ENCODE measurements at places on chromosomes 3 and 15.
A peak's percentile ranks its signal among the peaks of the same experiment; 100 is the strongest.

GRCh38 chr15:101016581-101016980 is 97.4 kb downstream of the LRRK1 start:
- no peak for DNase-seq

DNA sequence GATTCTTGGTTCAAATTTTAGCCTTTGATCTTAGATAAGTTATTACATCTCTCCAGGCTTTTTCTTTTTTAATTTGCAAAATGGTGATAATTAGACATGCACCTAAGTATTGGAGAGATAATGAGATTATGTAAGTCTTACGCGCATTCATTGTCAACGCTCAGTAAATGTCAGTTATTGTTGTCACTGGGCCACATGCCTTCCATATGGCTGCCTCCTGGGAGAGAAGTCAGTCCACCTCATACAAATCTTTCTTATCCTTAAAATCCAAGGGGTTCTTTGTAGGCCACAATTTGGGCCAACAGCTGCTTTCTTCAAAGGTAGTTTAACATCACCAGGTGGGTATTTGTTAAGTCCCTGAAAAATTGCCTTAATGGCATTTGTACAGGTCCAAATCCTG is 25.5 kb upstream of the PTPRG start:
- DNase-seq, result no peak

- no peak for DNase-seq
Measured at GRCh38 chr3:149658744-149659497, 1.1 kb upstream of the WWTR1 start.

DNA sequence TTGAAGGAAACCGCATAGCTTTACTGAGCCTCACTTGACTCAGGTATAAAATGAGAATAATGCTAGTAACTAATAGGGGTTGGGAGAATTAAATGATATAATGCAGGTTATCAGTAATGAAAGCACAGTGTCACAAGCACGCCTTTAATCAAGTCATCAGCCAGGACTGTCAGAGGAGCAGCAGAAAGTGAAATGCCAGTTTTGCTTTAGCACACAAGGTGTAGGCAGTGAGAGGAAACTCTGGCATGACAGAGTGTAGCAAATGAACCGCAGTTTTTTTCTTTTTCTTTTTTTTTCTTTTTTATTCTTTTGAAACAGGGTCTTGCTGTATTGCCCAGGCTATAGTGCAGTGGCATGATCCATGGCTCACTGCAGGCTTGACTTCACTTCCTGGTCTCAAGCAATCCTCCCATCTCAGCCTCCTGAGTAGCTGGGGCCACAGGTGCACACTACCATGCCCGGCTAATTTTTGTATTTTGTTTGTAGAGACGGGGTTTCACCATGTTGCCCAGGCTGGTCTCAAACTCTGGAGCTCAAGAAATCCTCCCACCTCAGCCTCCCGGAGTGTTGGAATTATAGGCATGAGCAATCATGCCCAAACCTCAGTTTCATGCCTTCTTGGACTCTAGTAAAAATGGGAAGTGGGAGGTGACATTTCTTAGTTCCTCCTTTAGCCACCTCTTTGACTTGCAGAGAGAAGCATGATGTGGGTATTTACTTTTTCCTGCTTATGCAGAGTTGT is 9.7 kb upstream of the SCAANT1 start:
- peak; percentile 31 for DNase-seq

GRCh38 chr15:63122002-63122875 is 578 bp downstream of the LACTB start:
- DNase-seq, result peak; percentile 71

- DNase-seq, result peak; percentile 26
Measured at GRCh38 chr3:75192146-75192616, 471.9 kb upstream of the FRG2C start.

- DNase-seq, result no peak
Measured at GRCh38 chr3:3241596-3241995, 62.1 kb upstream of the CRBN start.

- no peak for DNase-seq
Measured at GRCh38 chr3:121665488-121665887, 4.8 kb upstream of the HCLS1 start.

DNA sequence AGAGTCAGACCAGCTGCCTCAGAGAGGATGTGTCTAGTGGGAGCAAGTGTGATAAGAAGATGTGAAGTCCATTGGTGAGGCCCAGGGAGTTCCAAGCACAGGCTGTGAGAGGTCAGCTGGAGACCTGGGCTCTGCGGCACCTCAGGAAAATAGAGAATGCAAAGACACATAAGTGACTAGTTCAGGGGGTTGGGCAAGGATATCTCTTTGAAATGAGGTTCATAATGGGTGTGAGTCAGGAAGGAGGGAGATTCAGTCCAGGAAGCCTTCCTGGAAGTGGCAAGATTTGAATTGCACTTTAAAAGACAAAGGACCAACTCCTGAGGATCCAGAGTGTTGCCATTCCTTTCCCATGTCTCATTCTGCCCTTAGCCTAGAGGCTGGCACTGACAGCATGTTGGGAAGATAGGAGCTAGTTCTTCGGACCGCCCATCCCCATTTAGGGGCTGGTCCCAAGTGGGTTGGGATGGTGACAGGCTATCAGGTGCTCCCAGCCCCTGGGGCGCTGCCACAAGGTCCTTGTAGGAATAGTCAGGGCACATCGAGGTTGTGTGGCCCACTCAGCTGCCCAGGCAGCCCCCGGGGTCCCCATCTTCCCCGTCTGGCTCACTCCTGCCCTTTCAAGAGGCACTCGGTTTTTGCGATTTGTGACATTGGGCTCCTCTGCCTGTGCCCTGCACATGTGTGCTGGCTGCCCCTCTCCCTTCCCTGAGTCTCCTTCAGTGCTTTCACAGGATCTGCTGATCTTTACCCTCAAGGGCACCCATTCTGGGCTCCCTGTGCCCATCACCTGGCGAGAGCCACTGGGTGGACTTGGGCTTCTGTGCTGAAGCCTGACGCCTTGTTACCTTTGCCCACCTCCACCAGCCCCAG is 23.7 kb downstream of the ESYT3 start:
- DNase-seq, result no peak

DNA sequence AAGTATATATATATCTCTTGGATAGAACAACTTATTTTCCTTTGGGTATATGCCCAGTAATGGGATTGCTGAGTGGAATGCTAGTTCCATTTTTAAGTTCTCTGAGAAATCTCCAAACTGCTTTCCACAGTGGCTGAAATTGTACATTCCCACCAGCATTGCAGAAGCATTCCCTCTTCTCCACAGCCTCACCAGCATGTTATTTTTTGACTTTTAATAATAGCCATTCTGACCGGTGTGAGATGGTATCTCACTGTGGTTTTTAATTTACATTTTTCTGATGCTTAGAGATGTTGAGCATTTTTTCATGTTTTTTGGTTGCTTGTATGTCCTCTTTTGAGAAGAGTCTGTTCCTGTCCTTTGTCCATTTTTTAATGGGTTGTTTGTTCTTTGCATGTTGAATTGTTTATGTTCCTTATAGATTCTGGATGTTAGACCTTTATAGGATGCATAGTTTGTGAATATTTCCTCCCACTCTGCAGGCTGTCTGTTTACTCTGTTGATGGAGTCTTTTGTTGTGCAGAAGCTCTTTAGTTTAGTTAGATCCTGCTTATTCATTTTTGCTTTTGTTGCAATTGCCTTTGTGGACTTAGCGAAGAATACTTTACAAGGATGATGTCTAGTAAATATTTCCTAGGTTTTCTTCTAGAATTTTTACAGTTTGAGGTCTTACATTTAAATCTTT is 82.7 kb upstream of the NR2F2 start:
- DNase-seq, result no peak

GRCh38 chr3:101938262-101938847 is 89.0 kb downstream of the NFKBIZ start:
- DNase-seq, result no peak

DNA sequence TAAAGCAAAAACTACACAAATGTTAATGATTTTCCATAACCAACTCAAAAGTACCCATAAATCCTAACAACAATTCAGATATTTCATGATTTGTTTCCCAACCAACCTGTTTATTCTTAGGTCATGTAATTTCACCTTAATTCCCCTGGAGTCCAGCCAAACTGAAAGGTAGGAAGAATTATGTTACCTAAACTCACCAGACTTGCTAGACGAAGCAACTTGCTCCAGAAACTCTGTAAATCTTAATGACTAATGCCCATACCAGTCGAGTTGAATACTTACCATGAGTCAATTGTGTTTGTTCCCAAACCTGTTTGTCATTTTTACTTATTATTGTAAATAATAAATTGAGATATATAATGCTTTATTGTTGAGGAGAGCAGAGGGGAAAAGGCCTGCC is 1030.0 kb downstream of the TBL1XR1 start:
- DNase-seq, result no peak

DNA sequence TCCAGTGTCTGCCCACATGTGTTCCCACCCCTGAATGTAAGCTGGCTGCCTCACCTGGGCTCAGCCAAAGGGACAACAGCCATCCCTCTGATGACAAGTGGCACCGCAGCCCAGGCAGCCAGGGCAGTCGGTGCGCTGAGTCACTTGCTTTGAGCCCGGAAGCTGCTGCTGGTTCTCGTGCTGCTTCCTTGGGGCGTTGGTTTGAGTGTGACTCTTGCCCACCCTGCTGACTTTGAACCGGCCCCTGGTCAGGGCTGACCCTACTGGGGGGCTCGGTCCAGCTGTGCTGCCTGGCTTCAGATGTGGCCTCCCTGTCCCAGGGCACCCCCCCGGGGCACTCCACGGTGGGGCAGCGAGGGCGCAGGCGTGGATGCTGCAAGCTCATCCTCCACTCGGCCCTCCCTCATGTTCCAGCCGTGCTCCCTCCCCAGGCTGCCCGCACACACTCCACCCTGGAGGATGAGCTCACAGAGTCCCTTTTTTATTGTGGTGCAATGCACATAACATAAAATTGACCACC is 62.1 kb downstream of the EFCAB12 start:
- no peak for DNase-seq

DNA sequence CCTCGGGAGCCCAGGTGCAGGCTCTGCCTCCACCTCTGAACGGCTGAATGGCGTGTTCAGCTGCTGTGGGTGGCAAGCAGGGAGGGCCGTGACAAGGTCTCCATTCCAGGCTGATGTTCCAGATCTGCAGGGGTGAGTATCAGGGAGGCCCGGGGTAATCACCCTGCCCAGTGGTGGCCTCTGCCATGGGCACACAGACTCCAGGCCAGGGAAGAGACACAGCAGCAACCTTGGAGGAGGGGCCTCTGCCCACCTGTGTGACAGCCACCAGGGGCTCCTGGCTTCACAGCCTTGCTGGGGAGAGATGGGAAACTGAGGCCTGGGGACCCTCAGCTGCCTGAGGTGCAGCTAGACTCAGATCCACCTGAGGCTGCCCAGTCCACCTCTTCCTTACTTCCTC is 25.6 kb upstream of the ACAD9 start:
- DNase-seq, result no peak

DNA sequence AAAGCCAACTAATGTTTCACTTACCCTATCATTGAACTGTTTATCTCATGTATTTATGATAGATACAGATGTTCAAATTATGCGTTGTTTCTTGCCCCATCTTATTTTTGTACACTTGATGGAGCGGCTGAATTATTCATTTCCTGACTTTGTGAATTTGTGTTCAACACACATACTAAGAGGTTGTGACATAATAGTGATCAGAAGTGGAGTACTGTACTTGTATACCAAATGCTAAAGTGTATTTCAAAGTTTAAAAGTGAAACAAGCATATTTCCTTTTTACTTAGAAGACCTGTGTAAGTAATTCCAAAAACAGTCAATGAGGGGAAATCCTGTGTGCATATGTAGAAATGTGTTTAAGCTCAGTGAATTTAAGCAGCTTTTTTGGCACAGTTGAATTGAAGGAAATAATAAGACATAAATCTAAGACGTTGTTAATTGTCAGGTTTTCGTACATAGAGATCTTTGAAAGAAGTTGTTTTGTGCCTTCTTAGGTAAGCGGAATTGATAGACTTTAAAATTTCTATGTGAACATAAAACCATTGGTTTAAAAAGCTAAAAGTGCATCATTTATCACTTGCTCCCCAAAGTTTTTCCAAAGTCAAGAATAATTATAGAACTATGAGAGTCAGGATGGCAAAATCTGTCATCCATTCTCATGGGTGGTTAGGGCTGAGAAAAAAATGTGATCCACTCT is 1.9 kb downstream of the NFKBIZ start:
- no peak for DNase-seq

GRCh38 chr15:99477791-99478471 is 87.9 kb upstream of the MEF2A start:
- no peak for DNase-seq

DNA sequence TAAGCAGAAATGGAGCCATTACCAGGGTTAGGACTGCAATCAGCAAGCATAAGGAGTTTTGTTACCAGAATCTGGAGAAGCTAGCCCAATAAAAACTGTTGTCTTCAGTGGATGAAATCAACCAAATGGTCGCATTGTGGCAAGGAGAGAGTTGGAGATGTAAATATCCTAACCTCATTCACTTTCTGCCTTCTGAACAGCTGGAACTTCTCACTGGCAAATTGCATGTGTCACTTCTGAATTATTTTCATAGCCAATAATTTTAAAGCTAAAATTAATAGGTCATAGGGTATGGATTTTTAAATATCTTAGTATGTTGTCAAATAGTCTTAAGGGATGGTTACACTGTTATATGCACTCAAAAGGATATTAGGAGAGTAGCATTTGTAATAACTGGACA is 121.6 kb downstream of the SUCNR1 start:
- DNase-seq, result no peak

- no peak for DNase-seq
Measured at GRCh38 chr15:29456255-29456654, 186.6 kb upstream of the NSMCE3 start.

Measured in kidney glomerular epithelial cell (primary cell).